ENCODE measurements at places on chromosomes 16 and 17.

GRCh38 chr16:28103516-28104170 lies 40.1 kb upstream of the GSG1L start:
- no peak for DNase-seq

- DNase-seq = no peak
These were observed 510.2 kb downstream of the WWOX start for GRCh38 chr16:78609402-78610274.

GRCh38 chr17:17675925-17676534 lies 5.2 kb upstream of the RAI1 start:
- DNase-seq = no peak

DNA sequence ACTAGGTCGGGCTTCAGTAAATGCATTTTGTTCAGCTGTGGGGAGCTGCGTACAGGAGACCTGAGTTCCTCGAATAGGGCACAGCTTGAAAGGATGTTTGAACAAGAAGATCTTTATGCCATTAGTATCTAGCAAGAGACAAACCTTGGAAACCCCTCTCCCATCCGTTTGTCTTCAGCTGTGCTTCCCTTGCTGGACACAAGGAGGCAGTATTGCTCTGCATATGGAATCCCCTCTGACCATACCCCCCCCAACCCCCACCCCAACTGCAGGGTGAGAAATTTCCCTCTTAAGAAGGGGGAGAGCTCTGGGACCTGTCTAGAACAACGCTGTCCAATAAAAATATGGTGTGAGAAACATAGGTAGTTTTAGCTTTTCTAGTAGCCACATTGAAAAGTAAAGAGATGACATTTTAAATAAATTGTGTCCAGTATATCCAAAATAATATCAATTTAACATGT lies 1.6 kb downstream of the MRM1 start:
- DNase-seq = no peak

DNA sequence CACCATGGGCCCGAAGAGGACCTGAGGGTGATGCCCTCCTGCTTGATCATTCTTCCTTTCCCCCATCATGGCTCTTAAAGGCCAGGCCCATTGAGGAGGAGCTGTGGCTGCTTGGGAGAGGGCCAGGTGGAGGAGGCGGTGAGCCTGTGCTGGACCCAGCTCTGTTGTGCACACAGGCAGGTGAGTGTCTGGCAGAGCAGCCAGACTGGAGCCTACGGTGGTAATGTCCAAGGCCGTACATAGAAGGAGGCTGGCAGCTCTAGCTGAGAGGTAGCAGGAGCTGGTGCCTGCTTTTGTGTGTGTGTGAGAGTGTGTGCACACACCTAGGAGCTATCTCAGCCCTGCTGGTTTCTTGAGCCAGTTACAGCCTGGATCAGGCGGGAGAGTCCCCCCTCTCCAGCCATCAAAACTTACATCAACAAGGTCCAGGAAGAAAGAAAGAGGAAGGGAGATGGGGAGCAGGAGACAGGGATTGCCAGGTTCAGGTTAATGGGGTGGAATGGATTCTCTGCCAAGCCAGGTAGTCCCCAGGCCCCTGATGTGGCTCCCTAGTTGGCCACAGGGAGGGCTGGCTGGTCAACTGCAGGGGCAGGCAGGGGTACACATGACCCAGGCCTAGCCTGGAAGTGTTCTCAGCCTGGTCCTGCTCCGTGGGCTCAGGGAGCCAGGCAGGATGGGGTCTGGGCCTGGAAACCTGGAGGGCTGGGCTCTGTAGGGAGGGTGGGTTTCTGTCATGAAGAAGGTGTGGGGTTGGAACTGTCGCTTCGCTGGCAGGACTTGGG lies 107.1 kb downstream of the RAP1GAP2 start:
- no peak for DNase-seq

DNA sequence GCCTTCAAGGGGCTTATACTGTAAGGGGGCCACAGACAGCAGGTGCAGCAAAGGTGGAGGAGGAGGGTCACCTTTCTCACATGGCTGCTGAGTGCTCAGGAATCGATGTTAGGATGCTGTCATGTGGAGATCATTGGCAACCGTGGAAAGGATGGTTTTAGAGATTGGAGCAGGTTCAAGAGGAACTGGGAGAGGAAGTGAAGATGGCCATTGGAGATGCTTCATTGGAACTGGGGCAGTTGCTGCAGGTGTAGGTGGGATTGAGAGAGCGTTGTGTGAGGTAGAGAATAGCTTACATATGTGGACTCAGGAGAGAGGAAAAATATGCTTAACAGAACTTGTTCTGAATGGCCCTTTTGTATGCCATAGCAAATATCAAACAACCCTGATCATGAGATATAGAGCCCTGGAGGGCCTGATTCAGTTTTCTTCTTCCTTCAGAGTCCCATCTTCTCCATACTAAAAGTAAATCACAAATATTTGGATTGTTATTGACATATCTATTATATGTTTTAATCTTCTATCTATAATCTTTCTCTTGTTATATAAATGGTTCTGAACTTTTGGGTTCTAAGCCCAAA lies 40.8 kb downstream of the LDHD start:
- no peak for DNase-seq

DNA sequence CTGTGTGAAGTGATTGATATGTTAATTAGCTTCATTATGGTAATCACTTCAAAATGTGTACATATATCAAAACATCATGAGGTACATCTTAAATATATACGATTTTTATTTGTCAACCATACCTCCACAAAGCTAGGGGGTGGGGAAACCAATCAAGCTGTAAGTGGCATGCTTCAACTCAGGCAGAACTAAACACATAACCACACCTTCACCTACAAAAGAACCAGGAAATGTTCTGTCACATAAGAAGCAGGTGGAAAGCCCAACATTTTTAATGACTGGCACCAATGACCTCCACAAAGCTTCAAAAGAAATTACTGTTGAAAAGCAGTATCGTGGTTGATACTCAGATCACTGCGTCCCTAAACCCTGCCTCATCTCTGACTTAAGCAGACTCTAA lies 867.7 kb upstream of the EEF2KMT start:
- no peak for DNase-seq

GRCh38 chr16:66446737-66447136 lies 19.6 kb downstream of the BEAN1 start:
- no peak for DNase-seq

DNA sequence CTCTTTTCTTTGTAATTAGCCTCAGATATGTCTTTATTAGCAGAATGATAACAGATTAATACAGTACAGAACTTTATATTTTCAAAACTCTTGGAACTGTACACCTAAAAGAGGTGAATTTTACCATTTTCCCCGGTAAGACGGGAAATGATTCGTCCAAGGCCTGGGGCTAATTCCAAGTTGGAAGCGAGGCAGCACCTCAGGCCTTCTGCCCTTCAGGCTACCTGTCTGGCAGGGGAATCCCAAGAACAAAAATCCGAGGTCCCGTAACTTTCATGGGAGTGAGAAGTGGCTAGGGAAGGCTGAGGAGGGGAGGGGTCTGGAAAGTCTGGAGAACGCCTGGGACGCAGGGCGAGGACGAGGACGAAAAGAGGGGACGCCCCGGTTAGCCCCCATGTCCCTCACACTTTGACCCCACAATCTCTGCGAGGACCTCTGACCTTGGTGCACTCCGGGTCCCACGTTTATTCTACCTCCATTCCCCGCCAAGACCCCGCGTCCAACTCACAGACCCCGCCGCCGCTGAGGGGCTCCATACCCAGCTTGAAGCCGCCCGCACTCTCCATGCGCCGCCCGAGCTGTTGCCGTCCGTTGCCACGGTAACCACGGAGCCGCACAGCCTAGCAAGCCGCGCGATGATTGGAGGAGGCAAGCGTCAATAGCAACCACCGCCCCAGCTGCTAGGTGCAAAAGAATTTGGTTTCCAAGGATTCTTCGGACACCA lies at the start of gene HYDIN:
Gene HYDIN, minus strand, starts transcription at position 601 of the 724 bp plus-strand sequence. CDS start 43,827 bp downstream, outside the sequence.
- no peak for DNase-seq

- DNase-seq = no peak
These were observed 80.8 kb upstream of the CCL1 start for GRCh38 chr17:34443619-34444469.

DNA sequence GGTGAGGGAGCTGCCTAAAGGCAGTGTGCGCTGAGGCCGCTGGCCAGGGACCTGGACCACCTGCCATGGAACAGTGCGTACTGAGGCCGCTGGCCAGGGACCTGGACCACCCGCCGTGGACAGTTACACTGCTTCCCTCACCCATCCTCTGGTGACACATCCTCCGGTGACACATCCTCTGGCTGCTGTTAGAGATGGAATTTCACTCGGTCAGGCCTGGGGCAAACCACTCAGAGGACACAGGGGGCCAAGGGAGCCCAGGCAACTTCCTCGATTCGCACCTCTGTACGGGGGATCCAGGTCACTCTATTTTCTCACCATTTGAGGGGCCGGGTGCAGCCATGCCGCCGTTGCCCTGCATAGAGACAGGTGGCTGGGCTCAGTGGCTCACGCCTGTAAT lies 32.4 kb upstream of the RPTOR start:
- peak; percentile 59 for DNase-seq

DNA sequence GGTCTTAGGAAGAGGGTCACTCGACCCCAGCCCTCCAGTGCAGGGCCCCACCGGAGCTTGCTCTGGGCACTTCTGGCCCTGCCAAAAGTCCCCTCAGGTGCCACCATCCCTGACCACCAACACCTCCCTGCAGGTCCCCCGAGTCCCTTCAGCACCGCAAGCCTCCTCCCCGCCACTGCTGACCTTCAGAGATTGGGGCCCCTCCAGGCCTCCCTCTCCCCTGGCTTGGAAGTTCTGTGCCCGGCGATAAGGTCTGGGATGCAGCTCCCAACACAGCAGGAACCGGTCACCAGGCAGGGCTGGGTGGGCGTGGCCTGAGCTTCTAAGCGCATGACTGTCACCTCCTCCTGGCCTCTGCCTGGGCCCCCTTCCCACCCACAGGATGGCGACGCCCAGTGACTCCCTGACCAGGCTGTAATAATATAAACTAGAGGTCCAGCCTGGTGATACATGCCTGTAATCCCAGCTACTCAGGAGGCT lies 11.2 kb downstream of the PIEZO1 start:
- DNase-seq = no peak

- DNase-seq = no peak
These were observed 397.5 kb upstream of the CDH11 start for GRCh38 chr16:65519402-65519801.

GRCh38 chr16:76854234-76854633 lies 336.8 kb upstream of the MON1B start:
- no peak for DNase-seq

- no peak for DNase-seq
These were observed 131.0 kb downstream of the PRKCB start for GRCh38 chr16:23966597-23967394.

DNA sequence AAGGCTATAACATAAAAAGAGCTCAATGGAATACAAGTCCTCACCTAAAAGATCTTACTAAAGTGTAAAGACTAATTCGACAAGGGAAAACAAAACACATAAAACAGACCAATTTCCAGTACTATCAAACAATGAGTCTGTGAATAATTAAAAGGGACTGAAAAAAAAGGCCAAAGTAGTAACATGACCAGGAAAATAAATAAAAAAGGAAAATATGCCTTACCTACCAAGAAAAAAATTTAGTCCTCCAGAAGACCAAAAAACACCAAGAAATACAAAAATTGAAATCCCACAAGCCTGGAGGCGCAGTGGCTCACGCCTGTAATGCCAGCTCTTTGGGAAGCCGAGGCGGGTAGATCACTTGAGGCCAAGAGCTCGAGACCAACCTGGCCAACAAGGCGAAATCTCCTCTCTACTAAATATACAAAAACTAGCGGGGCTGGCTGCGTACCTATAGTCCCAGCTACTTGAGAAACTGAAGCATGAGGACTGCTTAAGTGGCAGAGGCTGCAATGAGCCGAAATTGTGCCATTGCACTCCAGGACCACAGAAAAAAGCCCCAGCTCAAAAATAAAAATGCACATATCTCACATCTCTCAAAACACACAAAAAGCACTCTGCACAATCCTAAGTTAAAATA lies 60.8 kb downstream of the TEX14 start:
- DNase-seq = no peak

DNA sequence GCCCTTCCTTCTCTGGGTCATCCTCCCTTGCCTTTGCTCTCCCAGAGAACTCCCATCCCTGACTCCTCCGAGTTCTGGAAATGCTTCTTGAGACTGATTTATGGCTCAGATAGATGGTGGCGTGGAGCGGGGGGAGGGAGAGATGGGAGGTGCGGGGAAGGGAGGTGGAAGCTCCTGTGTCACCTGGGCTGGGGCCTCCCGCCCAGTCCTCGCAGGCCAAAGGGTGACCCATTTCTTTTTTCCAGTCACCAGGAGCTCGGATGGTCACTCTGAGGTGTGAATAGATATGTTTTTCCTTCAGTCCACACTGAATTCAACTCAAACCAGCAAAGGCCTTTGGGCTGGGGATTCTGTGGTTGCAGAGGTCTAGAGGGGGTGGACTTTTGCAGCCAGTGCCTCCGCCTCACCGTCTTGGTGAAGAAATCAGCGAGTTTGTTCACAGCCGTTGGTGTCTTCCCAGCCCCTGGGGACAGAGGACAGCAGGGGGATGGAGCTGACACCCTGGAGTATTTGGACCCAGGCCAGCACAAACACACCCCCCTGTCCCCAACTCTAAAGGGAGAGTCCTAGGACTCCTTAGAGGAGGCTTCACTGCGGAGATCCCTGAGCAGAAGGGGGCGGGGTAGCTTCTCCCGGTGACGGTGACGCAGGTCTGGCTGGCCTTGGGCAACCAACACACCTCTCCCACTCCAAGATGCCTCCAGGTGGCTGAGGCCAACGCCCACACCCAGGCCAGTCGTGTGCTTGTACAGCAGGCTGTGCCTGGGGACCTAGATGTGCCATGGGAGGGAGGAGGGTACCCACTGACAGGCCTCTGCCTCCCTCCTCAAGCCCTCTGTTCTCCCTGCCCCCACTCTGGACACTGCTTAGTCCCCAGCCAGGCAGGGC lies 80.6 kb downstream of the AMFR start:
- DNase-seq = no peak

- no peak for DNase-seq
These were observed 2.2 kb upstream of the UQCRC2 start for GRCh38 chr16:21950782-21951521.

GRCh38 chr17:77692571-77693161 lies 265.8 kb upstream of the TNRC6C start:
- no peak for DNase-seq

- no peak for DNase-seq
These were observed 384 bp downstream of the TMEM107 start for GRCh38 chr17:8175795-8176196.

- DNase-seq = no peak
These were observed 2.8 kb downstream of the MAPK8IP3 start for GRCh38 chr16:1708768-1709180.

DNA sequence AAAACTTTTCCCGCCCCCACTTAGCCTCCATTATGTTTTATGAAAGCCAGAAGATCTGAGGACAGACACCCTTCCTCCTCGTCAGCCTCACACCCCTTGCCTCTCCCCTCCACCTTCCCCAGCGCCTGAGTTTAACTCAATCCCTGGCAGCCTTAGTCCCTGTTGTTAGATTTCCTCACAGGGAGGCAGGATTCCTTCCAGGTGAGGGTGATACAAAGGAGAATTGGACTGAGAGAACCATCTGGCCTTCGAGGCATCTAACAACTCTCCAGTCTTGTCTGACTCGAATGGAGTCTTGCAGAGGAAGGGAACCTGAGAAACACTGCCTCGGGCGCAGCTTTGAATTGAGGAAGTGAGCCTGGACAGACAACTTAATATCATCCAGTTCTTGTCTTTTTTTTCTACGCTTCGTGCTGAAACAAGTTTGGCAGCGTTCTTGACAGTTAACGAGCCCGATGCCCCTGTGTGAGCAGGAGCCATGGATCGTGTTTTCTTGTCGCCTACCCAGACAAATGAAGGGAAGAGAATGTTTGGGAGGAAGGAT lies 1.3 kb upstream of the ZNF768 start:
- DNase-seq = no peak

- no peak for DNase-seq
These were observed 98.9 kb upstream of the DYNLRB2 start for GRCh38 chr16:80441935-80442334.

- peak; percentile 92 for DNase-seq
These were observed at the start of gene DDX5 for GRCh38 chr17:64506201-64506575. TSS of gene DDX5 (minus strand) at chr17:64506289. CDS start at chr17:64506119, 170 bp downstream.

All from amniotic stem cell (primary cell).